Memory B cell (primary cell): ENCODE measurements at places on chromosomes 3 and 15.

- DNase-seq, result no peak
Measured at GRCh38 chr15:64760056-64760455, 15.3 kb downstream of the RBPMS2 start.

DNA sequence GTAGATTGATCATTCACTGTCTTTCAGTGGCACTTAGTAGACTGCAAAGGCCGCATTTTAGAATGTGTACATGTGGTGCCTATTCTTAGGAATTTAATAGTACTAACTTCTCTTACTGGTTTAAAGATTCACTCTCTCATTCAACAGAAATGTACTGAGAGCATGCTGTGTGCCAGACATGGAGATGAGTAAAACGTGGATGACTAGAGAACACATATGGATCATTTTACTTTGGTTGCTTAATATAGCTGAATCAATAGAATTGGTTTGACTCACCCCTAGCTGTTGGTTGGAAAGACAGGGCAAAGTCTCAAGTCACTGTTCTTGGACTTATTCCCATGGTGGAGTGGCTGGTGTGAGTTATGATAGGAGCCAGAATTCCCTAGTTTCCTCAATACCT lies 109.1 kb upstream of the TNFAIP8L3 start:
- no peak for DNase-seq

DNA sequence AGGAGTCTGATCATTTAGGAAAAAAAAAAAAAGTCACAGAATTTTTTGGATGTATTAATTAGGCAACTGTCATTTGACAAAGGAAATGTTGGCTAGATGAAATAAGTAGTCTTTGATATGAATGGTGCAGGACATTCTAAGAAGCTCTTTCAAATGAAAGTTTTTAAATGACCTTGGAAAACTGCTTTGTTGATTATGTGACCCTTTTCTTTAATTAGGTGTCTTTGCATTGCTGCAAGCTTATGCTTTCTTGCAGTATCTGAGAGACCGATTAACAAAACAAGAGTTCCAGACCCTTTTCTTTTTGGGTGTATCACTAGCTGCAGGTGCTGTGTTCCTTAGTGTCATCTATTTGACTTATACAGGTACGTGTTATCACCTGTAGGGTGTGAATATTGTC lies 84.0 kb downstream of the STT3B start:
- no peak for DNase-seq

DNA sequence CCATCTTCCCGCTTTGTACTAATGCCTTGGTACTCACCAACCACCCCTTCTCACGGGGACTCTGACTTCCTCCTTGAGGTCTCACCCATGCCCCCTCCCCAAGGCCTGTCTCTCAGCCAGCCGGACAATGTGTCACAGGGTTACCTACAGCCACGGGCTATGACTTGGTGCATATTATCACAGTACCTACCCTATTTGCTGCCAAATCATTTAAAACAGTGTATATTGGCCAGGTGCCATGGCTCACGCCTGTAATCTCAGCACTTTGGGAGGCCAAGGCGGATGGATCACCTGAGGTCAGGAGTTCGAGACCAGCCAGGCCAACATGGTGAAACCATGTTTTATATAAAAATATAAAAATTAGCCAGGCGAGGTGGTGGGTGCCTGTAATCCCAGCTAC lies 93.4 kb upstream of the TBL1XR1 start:
- no peak for DNase-seq

GRCh38 chr3:193997228-193998122 lies 138.5 kb upstream of the HES1 start:
- DNase-seq, result no peak

DNA sequence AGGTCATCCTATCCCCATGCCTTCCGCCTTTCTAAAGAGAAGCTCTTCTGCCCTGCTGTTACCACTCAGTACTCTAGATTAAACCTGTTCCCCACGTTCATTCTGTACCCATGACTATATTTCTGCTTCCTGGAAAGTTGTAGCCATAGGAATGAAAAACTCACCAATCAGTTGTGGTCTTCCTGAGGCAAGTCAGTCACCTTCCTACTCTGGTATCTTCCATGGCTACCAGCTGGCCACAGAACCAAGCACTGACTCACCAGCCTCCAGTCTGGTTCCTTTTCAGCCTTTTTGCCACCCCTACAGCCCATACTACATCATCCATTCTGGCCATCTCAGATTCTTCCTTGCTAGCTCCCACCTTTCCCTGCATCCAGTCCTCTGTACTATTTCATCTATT lies 46.4 kb downstream of the TMEM44 start:
- DNase-seq, result no peak

GRCh38 chr3:170780955-170781354 lies 89.0 kb downstream of the RPL22L1 start:
- no peak for DNase-seq

DNA sequence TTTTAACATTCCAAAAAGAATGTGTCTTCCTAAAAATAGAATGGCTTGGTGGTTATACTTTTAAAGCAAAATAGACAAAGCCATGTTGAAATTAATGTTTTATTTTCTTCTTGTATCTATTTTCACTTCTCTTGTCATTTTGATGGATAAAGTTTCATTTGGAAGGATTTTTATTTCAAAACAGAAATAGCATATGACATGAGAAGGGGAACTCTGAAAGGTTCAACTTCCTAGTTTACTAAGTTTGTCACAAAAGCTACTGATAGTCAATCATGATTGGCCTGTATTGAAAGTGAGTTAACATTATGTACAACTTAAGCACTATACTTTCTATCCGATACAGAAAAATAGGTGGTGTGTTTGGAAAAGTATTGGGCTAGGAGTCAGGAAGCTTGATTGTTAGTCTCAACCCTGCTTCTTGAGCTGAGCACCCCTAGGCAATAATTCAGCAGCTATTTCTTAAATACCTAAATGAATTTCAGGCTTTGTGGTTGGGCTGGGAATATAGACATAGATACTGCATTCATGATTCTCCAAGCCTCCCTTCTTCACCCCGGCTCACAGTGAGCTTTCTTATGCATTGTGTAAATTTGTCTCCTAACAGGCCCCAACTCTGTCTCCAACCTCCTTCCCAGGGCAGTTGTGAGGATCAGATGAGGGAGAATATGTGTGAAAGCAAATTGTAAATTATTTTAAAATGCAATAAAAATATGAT lies 46.9 kb upstream of the CSPG4 start:
- no peak for DNase-seq

GRCh38 chr3:113255100-113255853 lies 43.9 kb downstream of the BOC start:
- no peak for DNase-seq

DNA sequence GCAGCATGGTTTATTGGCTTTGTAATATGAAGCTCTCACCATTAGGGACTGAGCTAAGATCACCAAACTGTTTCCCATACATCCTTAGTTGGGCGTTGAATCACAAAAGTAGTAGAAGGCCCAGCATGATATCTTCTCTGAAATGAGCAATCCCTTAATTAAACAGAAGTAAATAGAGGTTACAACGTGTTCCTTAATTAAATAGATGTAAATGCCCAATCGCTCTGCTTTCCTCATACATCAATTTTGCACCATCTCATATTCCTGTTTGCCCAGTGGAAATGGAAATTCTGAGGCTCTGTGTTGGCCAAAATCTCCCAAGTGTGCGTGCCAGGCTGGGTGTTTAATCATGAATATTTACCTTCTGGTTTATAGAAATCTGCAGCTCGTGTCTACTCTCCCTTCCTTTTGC lies 107.4 kb upstream of the FOXB1 start:
- DNase-seq, result no peak

- DNase-seq, result no peak
Measured at GRCh38 chr3:170907637-170908234, 701 bp downstream of the EIF5A2 start.

DNA sequence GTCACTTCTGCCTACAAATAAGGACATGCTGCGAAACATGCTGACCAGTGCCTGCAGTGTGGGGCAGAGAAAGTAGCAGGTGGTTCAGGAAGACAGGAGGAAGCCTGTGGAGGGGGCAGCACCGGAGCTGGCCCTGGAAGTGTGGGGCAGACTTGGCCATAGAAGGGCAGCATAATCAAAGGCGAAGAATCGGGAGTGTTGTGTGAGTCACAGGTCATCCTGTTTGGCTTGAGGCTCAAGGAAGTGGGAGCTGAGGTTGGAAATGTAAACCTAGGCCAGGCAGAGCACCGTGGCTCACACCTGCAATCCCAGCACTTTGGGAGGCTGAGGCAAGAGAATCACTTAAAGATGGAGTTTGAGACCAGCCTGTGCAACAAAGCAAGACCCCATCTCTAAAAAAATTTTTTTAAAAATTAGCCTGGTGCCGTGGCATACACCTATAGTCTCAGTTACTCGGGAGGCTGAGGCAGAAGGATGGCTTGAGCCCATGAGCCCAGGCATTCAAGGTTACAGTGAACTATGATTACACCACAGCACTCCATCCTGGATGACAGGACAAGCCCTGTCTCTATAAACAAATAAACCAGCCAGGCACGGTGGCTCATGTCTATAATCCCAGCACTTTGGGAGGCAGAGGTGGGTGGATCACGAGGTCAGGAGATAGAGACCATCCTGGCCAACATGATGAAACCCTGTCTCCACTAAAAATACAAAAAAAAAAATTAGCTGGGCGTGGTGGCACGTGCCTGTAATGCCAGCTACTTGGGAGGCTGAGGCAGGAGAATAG lies 54.0 kb downstream of the FAM43A start:
- no peak for DNase-seq

DNA sequence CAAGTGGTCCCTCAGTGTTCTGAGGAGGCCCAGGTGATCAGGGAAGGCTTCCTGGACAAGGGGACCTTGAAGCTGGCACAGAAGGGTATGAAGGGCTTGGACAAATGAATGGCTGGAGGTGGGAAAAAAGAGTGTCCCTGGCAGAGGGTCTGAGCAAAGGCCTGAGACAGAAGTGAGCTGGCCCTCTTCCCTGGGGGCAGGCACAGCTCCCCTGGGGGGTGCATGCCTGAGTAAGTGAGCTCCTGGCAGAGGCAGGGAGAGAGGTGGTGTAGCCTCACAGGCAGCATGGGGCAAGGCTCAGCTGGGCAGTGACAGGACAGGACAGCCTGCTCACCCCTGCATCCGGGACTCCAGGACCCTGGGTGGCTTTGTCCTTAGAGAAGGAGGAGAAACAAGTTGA lies 5.4 kb upstream of the CACNA2D2 start:
- no peak for DNase-seq

GRCh38 chr3:15519096-15519495 lies 2.4 kb downstream of the COLQ start:
- no peak for DNase-seq

DNA sequence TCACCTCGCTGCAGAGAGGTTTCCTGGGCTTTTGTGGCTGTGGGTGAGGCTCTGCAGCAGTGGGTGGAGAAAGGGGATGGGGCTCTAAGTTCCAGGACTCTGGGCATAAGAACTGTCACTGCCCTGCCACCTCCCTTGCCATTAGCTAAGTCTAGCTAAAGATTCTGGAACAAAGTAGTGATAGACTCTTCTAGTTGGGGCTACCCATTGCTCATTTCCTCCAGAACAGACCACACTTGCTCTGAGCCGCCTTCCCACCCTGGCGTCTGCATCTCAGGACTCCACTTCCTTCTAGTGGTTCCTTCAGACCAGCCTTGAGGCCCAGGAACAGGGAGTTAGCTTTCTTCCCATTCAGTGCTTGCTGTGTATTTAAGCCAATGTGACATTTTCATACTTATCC lies 7.5 kb downstream of the ARHGAP31 start:
- DNase-seq, result no peak

DNA sequence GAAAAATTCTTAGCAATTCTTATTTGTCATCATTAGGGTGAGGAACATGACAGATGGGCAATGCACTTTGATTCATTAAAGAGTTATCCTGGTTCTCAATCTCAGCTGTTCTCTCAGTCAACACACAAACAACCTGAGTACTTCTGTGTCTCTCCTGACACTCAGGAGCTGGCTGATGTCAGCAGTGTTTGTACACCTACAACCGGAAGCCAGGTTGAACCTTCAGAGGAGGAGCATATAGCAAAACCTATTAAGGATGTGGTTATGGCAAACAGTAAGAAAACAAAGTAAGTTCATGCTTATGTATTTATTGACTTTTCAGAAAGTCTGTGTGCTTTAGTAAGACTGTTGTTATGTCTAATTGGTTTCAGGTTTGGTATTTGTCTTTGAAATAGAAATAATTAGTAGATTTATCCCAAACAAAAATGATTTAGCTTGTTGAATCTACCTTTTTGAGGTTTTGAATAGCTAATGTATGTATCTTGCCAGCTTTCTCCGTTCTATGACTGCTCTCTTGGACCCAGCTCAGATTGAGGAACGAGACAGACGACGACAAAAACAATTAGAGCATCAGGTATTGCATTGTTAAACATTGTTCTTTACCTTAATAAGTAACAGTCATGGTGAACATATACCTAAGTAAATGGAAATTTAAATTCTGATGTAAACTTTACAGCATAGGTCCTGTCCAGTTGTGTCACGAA lies 36.6 kb downstream of the CCDC66 start:
- DNase-seq, result no peak
